ENCODE measurements at places on chromosomes 11 and 22. TPM values are rescaled to one million over a fixed set of nuclear protein-coding genes. Genes with fewer than 3 reads are reported as not detected.

The FAM89B gene
- 51.4 TPM for total RNA-seq

The DCHS1 gene
- total RNA-seq, result 18.0 TPM

The ANKK1 gene
- 1.6 TPM for total RNA-seq

The SPI1 gene
- 12.5 TPM for total RNA-seq

- DNase-seq, result no peak
These were observed 18.9 kb downstream of the MRGPRG start for GRCh38 chr11:3199537-3200295.

GRCh38 chr11:59012398-59013265 is 73.3 kb downstream of the GLYATL1 start:
- DNase-seq, result no peak

DNA sequence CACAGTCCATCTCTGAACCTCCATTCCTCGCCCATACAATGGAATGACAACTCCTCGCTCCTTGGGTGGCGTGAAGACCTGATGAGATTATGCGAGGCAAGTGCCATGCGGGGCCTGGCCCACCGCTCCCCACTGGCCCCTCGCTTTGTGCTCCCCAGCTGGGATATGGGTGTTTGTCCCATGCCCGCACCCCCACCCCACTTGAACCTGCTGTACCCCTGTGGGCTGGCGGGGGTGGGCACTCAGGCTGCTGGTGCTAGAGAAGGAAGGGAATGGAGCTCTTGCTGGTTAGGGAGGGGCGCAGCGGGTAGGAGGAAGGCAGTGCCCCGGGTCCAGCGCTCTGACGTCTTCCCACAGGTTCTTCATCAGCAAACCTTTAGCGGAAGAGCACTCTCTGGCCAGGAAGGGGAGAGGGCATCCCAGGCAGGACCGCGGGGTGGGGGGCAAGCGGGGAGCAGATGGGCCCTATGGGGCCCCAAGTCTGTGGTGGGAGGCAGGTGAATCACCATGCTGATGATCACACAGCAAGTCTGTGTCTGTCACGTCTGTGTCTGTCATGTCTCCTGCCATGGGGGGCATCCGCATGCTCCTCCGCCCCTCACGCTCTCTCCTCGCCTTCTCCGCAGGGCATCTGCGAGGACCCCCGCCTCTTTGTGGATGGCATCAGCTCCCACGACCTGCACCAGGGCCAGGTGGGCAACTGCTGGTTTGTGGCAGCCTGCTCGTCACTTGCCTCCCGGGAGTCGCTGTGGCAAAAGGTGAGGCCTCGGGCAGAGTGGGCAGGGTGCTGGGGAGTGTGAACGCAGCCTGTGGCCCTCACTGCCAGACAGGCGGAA is 9.4 kb upstream of the OMP start:
- no peak for DNase-seq

The GAB4 gene
- total RNA-seq, result not detected

GRCh38 chr11:69442012-69442806 is 39.3 kb upstream of the LINC01488 start:
- no peak for DNase-seq

- DNase-seq, result no peak
These were observed 7.5 kb downstream of the CRYBB1 start for GRCh38 chr22:26610072-26610958.

DNA sequence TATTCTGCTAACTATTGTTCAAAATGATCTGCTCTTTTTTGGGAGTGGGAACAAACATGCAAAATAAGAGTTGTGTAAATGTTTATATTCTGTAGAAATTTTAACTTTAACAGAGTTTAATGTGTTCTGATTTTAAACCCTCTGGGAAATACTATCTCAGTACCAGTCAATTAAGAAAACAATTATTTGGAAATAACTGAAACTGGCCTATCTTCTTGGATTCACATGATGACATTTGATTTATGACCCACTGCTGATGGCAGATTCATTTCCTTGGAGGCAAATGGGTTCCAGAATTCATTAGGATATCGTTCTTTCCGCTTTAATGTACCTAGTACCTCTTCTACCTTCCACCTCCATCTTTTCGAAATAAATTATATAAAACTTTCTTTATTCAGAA is 5.5 kb downstream of the SIK2 start:
- no peak for DNase-seq

The SUN2 gene
- 173 TPM for total RNA-seq

GRCh38 chr11:106765469-106766258 is 252.6 kb downstream of the GUCY1A2 start:
- no peak for DNase-seq

DNA sequence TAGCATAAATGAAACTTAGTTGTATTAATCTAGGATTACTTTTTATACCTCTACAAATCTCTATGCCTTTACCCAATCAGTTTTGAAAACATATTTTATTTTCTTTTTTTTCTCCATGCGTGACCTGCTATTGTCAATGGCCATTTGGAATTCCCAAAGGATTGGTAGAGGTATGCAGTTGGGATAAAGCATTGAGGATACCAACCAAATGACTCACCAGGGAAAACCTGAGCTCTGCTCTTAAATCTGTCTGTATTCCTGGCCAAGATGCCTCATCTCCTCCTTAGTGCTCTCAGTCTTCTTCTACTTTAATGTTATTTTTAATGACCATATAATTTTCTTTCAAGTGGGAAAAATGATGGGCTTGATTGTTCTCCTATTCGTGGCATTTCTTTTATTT is 61.9 kb downstream of the EHF start:
- DNase-seq, result no peak

Measured in breast epithelium (tissue), 4 donors.